ENCODE measurements at places on chromosomes 6 and 20. TPM values are rescaled to one million over a fixed set of nuclear protein-coding genes. Genes with fewer than 3 reads are reported as not detected.

The KCNK15 gene
- 0.79 TPM for total RNA-seq

The KIF13A gene
- 17.9 TPM for total RNA-seq

The C6orf58 gene
- not detected for total RNA-seq

The OR2H2 gene
- not detected for total RNA-seq

The MAS1 gene
- total RNA-seq = not detected

The SLC24A3 gene
- total RNA-seq = not detected

The TFAP2D gene
- total RNA-seq = not detected

The MUC21 gene
- not detected for total RNA-seq

The SIGLEC1 gene
- total RNA-seq = 0.01 TPM

The EPB41L1 gene
- 77.5 TPM for total RNA-seq

The ADTRP gene
- total RNA-seq = 0.19 TPM

The ADGRF5 gene
- total RNA-seq = not detected

The DYNLT2 gene
- 0.44 TPM for total RNA-seq

The DNPH1 gene
- total RNA-seq = 96.3 TPM

The PTCRA gene
- not detected for total RNA-seq

The TAAR5 gene
- not detected for total RNA-seq

Data from A549 treated with Mapracorat at 1 μM for 4 hours (cell line).